Activated CD4-positive, alpha-beta T cell treated with anti-CD3 and anti-CD28 coated beads for 1 hour (primary cell): ENCODE measurements at places on chromosomes 2 and 18.

DNA sequence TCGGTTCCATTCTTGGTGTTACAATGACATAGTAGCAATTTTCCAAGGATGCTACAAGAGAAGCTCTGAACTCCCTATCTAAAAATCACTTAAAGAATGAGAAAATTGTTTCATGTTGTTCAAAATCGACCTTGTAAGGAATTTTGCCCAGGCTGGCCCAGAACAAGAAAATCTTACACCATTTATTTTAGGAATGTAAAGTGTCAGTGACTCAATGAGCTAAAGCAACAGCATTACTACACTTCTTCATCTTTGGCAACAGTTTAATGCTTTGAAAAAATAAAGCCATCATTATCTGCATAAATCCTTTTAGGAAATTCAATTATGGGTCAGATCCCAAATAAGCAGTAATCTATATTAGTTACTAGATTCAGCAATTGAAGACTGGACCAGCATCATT is 38.6 kb downstream of the SLC25A12 start:
- no peak for DNase-seq

GRCh38 chr2:47741101-47741500 is 41.8 kb upstream of the MSH6 start:
- no peak for DNase-seq

DNA sequence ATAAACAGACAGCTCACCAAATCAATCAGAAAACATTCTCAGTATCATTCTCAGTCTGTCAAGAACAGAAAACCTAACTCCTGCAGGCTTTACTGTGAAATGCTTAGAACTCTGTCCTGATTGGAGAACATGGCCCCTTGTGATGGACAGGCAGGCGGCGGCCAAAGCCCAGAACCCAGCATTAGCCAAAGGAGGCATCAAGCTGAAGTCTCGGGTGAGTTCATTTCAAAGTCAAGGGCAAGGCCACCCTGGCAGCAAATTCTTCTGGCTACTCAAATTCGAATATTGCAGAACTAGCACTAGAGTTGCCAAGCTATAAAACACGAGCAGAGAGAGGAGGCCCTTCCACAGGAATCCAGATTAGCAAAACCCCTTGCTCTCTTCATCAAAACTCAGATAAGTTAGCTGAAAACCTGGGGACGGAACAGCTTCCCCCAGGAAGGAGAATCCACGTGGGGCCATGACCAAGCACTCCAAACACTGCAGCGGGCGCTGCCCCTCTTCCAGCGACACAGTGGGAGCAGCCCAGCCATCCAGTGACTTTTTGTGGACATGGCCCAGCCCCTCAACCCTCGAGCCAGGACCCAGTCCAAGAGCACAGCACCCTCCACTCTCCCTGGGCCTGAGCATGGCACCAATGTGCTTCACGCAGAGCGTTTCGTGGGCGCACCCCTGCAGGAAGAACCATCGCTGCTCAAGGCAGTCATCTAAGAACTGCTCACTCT is 98.6 kb downstream of the HDAC4 start:
- DNase-seq = no peak

GRCh38 chr2:16034151-16034974 is 94.0 kb downstream of the MYCN start:
- no peak for DNase-seq

- DNase-seq = no peak
Observed at GRCh38 chr2:62660087-62660486, 45.4 kb upstream of the EHBP1 start.

DNA sequence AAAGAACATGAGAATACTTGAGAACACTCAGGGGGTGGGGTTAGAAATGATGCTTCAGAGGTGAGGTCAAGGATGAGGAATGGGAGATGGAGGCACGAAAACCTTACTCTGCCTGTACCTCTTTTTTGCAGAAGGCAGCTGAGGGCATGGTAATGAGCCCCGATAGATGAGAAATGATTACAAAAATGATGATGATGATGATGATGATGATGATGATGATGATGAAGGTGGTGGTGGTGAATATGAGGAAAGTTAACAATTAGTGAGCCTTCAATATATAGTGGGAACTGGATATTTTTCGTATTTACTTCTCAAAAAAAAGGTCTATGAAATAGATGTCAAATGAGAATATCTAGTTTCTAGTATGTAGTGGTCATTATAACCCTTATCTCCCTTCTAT is 584.3 kb downstream of the EPHA4 start:
- no peak for DNase-seq
